ENCODE measurements at places on chromosomes 1 and 21. TPM values are rescaled to one million over a fixed set of nuclear protein-coding genes. Genes with fewer than 3 reads are reported as not detected.

DNA sequence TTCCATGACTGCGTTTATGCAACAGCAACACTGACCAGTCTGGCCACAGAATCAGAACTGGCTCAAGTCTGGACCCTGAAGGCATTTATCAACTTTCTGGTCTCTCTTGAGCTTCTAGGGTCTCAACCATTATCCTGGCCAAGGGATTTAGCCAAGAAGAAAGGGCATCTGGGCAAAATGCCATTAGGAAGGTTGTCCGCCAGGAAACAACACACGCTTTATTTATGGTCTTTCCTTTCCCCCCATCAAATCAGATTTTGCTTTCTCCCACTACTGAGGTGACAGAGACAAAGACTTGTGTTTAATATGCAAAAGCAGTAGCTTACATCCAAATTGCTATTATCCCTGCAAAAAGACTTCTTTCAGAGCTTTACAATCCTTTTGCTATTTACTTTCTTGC is 81.6 kb upstream of the PPP2R5A start:
- H3K4me1 ChIP-seq: no peaks in the 10 kb centered on the region
- no peak overlapping the region for H3K27ac ChIP-seq
- H3K36me3 ChIP-seq: no peaks in the 10 kb centered on the region

GRCh38 chr1:185369786-185370185 is 52.7 kb upstream of the IVNS1ABP start:
- DNase-seq: no peak
- H3K36me3 ChIP-seq: no peaks in the 10 kb centered on the region
- no peaks in the 10 kb centered on the region for H3K4me1 ChIP-seq
- no peak overlapping the region for H3K27ac ChIP-seq

The FLG2 gene
- total RNA-seq: not detected

The ARHGAP29 gene
- 7.7 TPM for total RNA-seq

The FCRL4 gene
- total RNA-seq: not detected

The SIK1 gene
- 0.90 TPM for total RNA-seq

Data from adrenal gland (tissue), 19 donors.